ENCODE measurements at places on chromosomes 1 and 21. TPM values are rescaled to one million over a fixed set of nuclear protein-coding genes. Genes with fewer than 3 reads are reported as not detected.

Gene C1orf185
- total RNA-seq = not detected

Gene DCLRE1B
- 1.2 TPM for total RNA-seq

Gene ATF6
- 24.4 TPM for total RNA-seq

Gene SLC6A9
- 7.4 TPM for total RNA-seq

Gene SLC45A3
- 1.5 TPM for total RNA-seq
